CD4-positive, alpha-beta T cell (primary cell): ENCODE measurements at places on chromosomes 7 and 10. TPM values are rescaled to one million over a fixed set of nuclear protein-coding genes. Genes with fewer than 3 reads are reported as not detected.

PAX4 gene
- not detected for total RNA-seq

UPK3B gene
- total RNA-seq, result 2.6 TPM

GBX1 gene
- total RNA-seq, result not detected

CTAGE6 gene
- 0.11 TPM for total RNA-seq

IQUB gene
- not detected for total RNA-seq
